ENCODE measurements at places on chromosomes 1 and 21. TPM values are rescaled to one million over a fixed set of nuclear protein-coding genes. Genes with fewer than 3 reads are reported as not detected.

- peak; percentile 96 for DNase-seq
Observed at GRCh38 chr1:212067787-212068186, 32.2 kb downstream of the DTL start.

DNA sequence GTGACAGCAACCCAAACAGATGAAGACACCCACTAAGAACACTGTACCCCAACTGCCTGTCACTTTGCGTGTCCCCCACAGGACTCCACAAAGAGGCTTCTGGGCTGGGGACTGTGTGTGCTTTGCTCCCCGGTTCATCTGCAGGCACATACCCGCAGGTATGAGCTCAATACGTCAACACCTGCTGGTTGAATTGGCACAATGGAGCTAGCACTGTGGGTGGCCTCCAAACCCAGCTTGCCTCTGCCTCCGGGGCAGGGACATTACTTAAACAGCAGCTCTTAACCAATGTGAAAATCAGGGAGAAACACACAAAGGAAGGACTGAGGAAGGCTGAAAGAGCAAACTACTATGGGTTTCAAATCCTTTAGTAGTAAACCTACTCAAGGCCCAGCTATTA lies 140.2 kb upstream of the TIAM1 start:
- no peak for DNase-seq

- DNase-seq: peak; percentile 74
Observed at GRCh38 chr1:87325982-87326738, 2.5 kb upstream of the LMO4 start.

The GPR89B gene
- total RNA-seq: 9.8 TPM

DNA sequence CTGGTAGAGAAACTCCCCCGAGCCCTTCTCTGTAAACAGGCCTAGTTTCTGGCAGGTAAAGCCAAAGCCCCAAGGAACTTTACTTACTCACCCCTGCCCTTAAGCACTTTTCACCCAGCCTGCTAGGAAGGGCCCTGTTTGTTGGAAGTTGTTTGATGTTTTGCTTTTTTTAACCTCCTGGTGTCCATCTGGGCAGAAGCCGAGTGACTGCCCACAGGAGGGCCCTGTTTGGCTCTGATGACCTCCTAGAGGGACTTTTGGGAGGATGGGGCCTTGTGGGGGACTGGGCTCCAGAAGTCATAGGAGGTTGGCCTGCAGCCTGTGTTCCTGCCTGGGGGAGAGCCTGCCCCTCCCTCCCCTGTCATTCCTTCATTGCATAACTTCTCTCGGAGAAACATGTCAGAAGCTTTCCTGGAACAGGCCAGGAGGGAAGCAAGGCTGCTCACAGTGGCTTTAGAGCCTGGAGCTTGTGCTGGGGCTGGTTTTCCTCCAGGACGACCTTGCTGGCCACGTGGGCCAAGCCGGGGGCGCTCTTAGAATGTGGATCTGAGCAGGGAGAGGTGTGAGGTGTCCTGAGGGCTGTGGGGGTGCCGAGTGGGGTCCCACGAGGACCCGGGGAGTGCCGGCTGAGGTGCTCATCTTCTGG lies 33.9 kb downstream of the COQ8A start:
- DNase-seq: no peak

GRCh38 chr1:19157653-19158052 lies 52.4 kb downstream of the UBR4 start:
- peak; percentile 30 for DNase-seq

DNA sequence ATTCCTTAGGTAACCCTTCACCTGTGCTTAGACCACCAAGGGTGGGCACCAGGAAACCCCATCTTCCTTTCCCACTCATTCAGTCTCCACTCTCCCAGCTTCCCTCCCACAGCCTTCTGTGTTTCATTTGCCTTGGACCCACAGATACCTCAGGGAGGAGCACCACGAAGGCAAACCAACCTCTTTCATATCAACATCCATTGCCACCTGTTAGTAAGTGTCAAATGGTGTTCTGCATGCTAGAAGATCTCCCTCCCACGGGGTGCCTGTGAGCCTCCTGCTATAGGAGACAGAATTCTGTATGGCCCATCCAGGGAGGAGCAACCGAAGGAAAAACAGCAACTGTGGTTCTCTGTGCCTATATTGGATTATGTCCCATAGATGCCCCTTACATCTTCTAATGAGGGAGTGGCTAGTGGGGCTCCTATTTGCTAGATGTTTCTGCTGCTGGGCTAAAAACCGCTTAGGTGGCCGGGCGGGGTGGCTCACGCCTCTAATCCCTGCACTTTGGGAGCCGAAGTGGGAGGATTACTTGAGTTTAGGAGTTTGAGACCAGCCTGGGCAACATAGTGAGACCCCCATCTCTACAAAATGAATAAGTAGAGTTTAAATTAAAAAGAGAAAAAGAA lies 25.6 kb upstream of the SCCPDH start:
- no peak for DNase-seq

The CFHR1 gene
- total RNA-seq: not detected

DNA sequence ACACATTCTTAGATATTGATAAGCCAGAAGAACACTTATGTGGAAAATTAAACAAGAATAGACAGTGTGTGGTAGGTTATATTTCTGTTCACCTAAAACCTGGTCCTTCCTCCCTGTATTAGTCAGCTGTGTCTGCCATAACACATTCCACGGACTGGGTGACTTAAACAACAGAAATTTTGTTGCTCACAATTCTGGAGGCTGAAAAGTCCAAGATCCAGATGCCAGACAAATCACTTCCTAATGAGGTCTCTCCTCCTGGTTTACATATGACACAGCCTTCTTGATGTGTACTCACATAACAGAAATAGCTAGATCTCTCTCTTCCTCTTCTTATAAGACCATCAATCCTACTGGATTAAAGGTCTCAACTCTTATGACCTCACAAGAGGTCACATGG lies 25.7 kb downstream of the JMJD4 start:
- DNase-seq: no peak

GRCh38 chr1:53073868-53074311 lies 11.9 kb downstream of the PODN start:
- no peak for DNase-seq

The OR2L13 gene
- total RNA-seq: not detected

- DNase-seq: no peak
Observed at GRCh38 chr1:58577654-58578030, 590 bp upstream of the TACSTD2 start.

Data from endothelial cell of umbilical vein (primary cell).